GM20000 (cell line): ENCODE measurements at places on chromosomes 5 and 9.

DNA sequence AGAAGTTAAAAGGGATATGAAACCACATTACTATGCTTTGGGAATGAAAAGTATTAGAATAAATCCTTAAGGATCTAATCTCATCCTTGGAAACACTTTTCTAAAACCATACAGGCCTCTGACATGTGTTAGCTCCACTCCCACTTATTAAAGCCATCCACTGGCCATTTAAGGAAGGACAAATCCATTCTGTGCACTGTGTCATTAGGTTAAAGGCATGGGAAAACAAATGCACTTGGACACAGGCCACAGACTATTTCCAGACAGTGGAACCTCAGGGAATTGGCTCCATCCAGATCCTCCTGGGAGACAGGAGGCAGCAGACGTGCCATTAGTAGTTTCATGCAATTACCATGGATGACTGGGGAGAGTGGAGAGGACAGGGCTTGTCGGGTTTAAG is 454.9 kb downstream of the ENC1 start:
- no peak for DNase-seq

- DNase-seq, result no peak
Observed at GRCh38 chr5:180791611-180792213, 10.9 kb downstream of the MGAT1 start.

- no peak for DNase-seq
Observed at GRCh38 chr5:80516826-80517225, 28.9 kb downstream of the FAM151B start.

DNA sequence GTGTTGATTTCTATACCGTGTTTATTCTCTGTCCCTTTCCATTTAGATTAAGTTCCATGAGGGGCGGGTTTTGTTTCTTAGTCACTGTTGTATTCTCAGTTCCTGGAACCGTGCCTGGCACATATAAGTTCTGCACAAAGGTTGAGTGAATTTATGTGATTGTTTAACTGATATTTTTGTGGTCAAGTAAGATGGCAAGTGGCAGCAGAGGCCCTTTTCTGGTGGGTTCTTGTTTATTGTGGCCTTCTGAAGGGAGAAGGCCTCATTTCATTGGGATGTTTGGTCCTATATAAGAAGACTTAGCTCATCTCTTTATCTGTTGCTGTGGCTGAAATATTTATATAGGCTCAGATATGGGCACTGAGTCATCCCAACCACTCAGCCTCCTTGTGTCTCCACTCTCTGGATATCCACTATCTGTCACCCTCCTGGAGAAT is 262.5 kb downstream of the PSAT1 start:
- DNase-seq, result no peak

DNA sequence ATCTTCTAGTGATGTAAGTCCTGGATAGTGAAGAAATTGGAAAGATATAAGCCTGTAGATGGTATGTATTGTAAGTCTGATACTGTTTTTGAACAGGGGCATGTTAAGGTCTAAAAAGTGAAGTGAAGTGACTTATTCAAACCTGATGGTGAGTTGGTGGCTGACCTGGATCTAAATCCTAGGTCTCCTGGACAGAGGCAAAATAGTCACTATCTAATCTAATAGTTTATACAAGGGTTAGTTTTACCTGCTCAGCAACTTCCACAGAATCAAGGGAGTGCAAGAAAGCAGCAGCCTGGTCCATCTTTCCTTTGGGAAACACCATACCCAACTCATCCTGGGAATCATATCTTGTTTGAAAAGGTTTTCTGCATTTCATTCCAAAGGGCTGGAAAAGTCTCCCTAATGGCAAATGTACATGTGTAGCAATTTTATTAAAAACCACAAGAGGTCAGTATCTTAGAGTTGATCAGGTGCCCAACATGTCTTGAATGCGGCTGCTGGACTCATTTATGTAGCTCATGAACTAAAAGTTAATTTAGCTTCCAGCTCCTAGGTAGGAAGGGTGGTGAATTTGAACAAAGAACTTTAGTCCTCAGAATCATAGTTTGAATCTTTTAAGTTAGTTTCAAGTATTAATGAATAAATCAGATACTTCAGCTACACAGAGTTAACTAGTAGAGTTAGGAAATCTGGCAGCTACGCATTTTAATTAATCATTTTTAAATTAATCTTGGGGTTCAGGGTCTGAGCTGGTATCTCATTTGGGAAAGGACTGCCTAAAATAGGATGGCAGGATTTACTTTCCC is 26.0 kb downstream of the SKP2 start:
- DNase-seq, result no peak
